ENCODE measurements at places on chromosomes 5 and 9. TPM values are rescaled to one million over a fixed set of nuclear protein-coding genes. Genes with fewer than 3 reads are reported as not detected.

GRCh38 chr9:36441966-36442365 lies 41.9 kb upstream of the RNF38 start:
- peaks cover 36% of the 10 kb centered on the region for H3K4me1 ChIP-seq
- H3K27me3 ChIP-seq, result no peaks in the 10 kb centered on the region
- DNase-seq, result no peak
- H3K27ac ChIP-seq, result no peak overlapping the region
- H3K4me3 ChIP-seq, result no peak overlapping the region

DNA sequence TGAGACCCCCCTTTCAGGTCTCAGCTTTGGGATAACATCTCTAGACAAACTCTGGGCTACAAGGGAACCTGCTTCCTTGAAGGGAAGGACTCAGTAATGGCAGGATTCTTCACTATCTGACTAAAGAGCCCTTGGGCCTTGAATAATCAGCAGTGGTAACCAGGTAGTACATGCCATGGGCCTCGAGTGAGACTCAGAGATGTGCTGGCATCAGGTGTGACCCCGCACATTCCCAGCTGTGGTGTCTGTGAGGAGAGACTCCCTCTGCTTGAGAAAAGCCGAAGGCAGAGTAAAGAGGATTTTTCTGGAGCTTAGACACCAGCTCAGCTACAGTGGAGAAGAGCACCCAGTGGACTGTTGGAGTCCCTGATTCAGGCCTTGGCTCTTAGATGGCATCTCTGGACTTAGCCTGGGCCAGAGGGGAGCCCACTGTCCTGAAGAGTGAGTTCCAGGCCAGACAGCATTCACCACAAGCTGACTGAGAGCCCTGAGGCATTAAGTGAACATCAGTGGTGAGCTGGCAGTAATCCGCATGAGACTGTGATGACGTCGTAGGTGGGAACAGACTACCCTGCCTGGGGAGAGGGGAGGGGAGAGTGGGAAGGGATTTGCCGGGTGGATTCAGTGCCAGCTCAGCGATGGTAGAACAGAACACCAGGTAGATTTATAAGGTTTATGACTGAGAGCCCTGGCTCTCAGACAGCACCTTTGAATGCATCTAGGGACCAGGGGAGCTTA lies 5.3 kb upstream of the ZNF782 start:
- H3K27ac ChIP-seq, result no peak overlapping the region
- H3K27me3 ChIP-seq, result peaks cover 13% of the 10 kb centered on the region
- no peaks in the 10 kb centered on the region for H3K36me3 ChIP-seq
- no peak for DNase-seq

GPR151 gene
- not detected for total RNA-seq

- no peak overlapping the region for H3K4me3 ChIP-seq
- H3K27ac ChIP-seq, result no peak overlapping the region
- H3K4me1 ChIP-seq, result peaks cover 3% of the 10 kb centered on the region
These were observed 191.5 kb upstream of the GNA14 start for GRCh38 chr9:77839459-77840140.

DNA sequence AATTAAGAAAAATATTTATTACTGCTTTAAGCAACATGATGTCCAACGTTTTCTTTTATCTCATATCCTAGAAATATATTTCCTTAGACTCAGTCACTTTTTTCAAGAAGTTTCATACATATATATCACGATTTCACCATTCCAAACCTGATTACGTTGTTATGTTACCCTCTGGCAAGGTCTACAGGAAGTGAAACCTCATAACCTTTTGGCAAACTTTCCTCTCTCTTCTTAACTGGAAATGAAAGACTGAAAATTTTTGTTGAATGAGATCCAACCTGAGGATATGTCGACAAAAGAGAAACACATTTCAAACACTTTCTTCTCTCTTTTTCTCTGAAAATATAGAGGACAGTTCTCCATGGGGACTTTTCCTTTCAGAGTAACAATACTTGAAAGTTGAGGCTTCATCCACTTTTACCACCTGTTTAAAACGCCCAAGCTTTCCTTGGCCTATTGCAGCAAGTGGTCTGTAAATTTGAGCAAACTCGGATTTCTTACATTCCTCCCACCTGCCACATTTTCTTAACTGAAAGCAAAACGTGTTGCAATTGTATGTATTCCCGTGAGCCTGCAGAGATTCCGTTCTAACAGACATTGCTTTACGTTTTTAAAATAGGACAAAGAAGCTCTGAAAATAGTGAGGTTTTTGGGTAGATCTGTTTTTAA lies 298.1 kb downstream of the CETN3 start:
- no peaks in the 10 kb centered on the region for H3K36me3 ChIP-seq
- H3K27ac ChIP-seq, result no peak overlapping the region
- no peak overlapping the region for H3K4me3 ChIP-seq
- no peak for DNase-seq
- no peaks in the 10 kb centered on the region for H3K27me3 ChIP-seq
- H3K4me1 ChIP-seq, result no peaks in the 10 kb centered on the region

GRCh38 chr9:127912882-127913281 lies 4.0 kb downstream of the ST6GALNAC4 start:
- DNase-seq, result no peak
- H3K4me1 ChIP-seq, result peaks cover 32% of the 10 kb centered on the region
- H3K36me3 ChIP-seq, result peaks cover 25% of the 10 kb centered on the region

DNA sequence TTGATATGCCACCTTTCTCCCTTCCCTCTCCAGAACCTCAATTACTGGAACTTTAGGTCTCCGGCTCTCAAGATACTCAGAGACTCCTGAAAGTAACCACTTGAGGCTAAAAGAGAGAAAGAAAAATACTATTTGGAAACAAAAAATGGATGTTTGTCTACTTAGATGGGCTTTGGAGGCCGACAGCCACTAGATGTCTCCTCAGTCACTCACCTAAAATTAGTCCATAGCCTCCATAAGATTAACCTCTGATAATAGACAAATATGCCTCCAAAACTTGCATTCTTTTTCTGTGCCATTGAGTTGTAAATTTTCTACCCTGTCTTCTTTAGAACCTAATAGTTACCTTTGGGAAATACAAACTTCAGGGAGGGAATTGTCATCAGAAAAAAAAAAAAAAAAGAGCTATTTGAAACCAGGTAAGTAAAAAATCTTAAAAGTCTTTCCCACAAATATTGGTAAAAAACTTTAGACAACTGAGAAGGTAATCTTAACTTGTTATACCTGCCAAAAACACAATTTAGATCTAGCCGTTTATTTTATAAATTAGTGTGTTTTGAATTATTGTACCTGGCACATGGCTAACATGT lies 11.2 kb upstream of the PCDH1 start:
- DNase-seq, result no peak
- H3K36me3 ChIP-seq, result no peaks in the 10 kb centered on the region
- H3K27ac ChIP-seq, result no peak overlapping the region

GRCh38 chr5:103357636-103358035 lies 99.1 kb downstream of the MACIR start:
- H3K27ac ChIP-seq, result no peak overlapping the region
- no peak overlapping the region for H3K4me3 ChIP-seq
- H3K36me3 ChIP-seq, result no peaks in the 10 kb centered on the region
- no peaks in the 10 kb centered on the region for H3K27me3 ChIP-seq
- peaks cover 3% of the 10 kb centered on the region for H3K4me1 ChIP-seq

GRCh38 chr5:62001640-62002039 lies 304.4 kb upstream of the KIF2A start:
- no peaks in the 10 kb centered on the region for H3K4me1 ChIP-seq
- H3K4me3 ChIP-seq, result no peak overlapping the region
- DNase-seq, result no peak
- no peaks in the 10 kb centered on the region for H3K36me3 ChIP-seq

WDR38 gene
- not detected for total RNA-seq

GRCh38 chr9:124270504-124271335 lies 13.0 kb downstream of the NEK6 start:
- no peak overlapping the region for H3K27ac ChIP-seq
- no peaks in the 10 kb centered on the region for H3K36me3 ChIP-seq
- H3K4me1 ChIP-seq, result peaks cover 11% of the 10 kb centered on the region
- no peak overlapping the region for H3K4me3 ChIP-seq

GRCh38 chr9:131668439-131669268 lies 71.2 kb downstream of the RAPGEF1 start:
- H3K4me3 ChIP-seq, result peak overlapping the region; percentile 75
- peaks cover 11% of the 10 kb centered on the region for H3K36me3 ChIP-seq
- H3K27ac ChIP-seq, result peak overlapping the region; percentile 98
- H3K4me1 ChIP-seq, result peaks cover 67% of the 10 kb centered on the region
- peak; percentile 59 for DNase-seq

PCDHB3 gene
- not detected for total RNA-seq

SLC6A18 gene
- not detected for total RNA-seq

PITX1 gene
- not detected for total RNA-seq

GRCh38 chr5:123181394-123181801 lies 92.4 kb downstream of the PRDM6 start:
- H3K27me3 ChIP-seq, result peaks cover 5% of the 10 kb centered on the region
- H3K36me3 ChIP-seq, result no peaks in the 10 kb centered on the region
- H3K27ac ChIP-seq, result no peak overlapping the region
- DNase-seq, result no peak
- H3K4me3 ChIP-seq, result no peak overlapping the region

DNA sequence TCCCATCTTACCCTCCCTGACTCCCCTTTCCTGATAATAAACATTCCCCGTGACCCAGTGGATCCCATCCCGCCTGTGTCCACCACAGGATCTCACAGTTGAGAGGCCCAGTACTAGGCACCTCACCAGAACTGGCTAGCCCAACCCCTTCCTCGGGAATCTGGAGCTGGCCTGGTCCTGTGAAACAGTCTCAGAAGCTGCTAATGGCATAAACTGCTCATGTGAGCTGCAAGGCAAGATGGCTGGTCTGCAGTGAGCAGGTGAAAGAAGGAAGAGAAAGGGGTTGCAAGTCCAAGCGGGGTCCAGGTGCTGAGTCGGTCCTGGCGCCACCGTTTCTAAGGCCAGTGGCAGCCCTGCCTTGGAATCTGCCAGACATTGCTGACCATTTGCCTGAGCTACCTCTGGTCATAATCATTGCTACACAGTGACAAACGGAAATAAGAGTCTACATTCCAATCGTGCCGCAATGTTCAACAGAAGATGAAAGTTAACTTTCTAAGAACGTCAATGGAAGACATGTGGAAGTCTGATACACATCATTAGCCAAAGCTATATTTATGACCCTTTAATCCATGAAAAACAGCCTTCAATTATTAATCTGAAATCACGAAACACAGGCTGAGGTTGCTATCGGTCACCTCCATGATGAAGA lies 33.7 kb downstream of the DNAH5 start:
- DNase-seq, result no peak
- no peaks in the 10 kb centered on the region for H3K4me1 ChIP-seq
- no peaks in the 10 kb centered on the region for H3K36me3 ChIP-seq
- no peaks in the 10 kb centered on the region for H3K27me3 ChIP-seq

IL31RA gene
- total RNA-seq, result not detected

Measured in activated naive CD8-positive, alpha-beta T cell treated with anti-CD3 and anti-CD28 coated beads, Interleukin-2, amount 10 ng/mL, durations not matched to agents 7 days and 5 days (primary cell).